ENCODE measurements at places on chromosomes 6 and 20.
A peak's percentile ranks its signal among the peaks of the same experiment; 100 is the strongest.

DNA sequence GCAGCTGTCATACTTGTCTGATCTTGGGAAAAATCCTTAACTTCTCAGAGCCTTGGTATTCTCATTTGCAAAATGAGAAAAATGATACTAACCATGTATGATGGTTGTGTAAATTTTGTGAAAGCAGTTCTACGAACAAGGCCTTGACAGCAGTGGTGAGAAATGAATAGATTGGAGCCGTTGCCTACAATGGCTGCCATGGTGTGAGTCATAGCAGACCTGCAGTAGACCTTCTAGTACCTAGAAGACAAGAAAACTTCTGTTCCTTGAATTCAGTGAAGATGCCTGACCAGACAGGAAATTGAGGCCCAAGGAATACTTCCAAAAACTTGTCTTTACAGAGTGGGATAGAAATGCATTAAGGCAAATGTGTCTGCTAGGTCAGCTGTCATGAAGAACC, 338.9 kb downstream of the QKI start:
- no peak for DNase-seq

DNA sequence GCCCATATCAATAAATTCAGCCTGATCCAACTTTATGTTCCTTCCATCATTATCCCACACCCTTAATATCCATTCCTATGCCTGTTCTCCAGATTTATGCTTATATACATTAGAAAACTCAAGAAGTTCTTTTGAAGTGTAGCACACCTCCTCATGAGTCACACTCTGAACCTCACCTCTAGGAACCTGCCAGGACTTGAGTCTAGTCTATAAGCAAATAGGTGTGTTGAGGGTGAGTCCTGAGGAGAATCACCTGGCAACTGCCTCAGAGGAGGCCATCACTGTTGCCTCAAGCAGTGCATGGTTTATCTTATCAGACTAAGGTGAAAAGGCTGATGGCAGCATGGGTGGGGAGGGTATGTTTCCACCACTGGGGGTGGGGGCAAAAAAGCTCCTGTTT, 496.7 kb downstream of the C6orf118 start:
- DNase-seq: no peak

DNA sequence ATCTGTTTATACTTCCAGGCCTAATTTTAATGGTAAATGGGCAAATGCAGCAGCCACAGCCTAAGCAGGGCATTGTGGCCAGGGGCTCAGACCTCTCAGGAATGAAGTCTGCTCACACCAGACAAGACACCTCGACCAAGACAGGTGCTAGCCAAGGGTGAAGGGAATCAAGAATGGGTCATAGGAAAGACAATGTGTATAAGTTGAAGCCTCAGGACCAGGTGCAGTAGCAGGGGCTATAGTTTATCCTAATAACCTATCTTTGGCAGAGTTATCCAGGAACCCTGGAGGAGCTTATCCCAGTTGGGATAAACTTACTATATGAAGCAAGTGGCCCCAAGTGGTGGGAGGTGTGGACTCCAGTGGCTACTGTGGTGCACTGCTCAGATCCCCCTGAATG, 165.0 kb upstream of the TAB2 start:
- DNase-seq: no peak

GRCh38 chr20:53165452-53165851, 193.3 kb downstream of the TSHZ2 start:
- DNase-seq: no peak

DNA sequence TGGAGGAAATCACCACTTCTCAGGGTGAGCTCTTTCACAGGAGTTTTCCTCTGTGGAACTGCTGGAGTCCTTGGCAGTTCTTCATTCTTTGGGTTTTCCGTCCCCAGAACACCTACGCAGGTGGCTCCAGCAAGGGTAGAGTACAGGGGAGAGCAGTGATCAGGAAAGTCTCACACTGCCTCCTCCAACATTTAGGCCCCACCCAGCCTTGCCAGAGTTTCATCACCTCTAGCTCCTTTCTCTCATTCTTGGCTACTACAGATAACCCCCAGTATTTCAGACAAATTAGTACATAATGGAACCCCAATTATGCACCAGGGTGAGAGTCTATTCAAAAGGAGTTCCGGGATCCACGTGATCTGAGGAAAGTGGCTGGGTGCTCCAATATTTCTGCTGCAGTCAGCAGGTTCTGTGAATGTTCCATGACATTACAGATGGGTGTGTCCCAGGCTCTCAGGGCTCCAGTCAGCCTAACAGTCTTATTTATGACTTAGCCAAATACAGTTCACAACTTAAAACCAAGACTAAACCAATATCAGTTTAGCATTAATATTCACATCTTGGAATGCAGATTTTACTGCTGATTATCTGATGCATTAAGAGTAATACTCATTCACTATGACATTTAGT, 44.6 kb downstream of the GPR63 start:
- peak; percentile 25 for DNase-seq

GRCh38 chr6:149130090-149130489, 187.4 kb upstream of the TAB2 start:
- DNase-seq: no peak

Data from HEK293T (cell line).